Neural progenitor cell (in vitro differentiated cells): ENCODE measurements at places on chromosomes 11 and 22.

DNA sequence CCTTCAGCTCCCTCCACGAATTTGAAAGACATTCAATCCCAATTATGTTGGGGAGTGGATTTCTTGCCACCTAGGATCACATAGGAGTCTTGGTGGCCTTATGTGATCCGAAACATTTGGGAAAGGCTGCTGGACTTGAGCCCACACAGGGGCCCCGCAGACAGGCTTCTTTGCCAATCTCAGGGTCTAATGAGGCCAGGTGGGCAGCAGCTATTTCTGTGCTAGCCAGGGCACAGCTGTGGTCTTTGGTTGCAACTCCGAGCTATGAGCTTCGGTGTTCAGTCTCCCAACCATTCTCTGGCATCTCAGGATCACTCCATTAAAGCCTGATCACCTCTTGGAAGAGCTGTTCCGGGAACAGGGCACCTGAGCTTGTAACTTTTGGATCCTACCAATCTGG, 84.4 kb downstream of the TP53I11 start:
- peak overlapping the region; percentile 50 for H3K27ac ChIP-seq
- H3K27me3 ChIP-seq, result no peaks in the 10 kb centered on the region
- no peak for DNase-seq
- H3K4me1 ChIP-seq, result peaks cover 69% of the 10 kb centered on the region
- H3K36me3 ChIP-seq, result no peaks in the 10 kb centered on the region

GRCh38 chr11:11788063-11788710, 53.6 kb upstream of the USP47 start:
- no peaks in the 10 kb centered on the region for H3K36me3 ChIP-seq
- peaks cover 6% of the 10 kb centered on the region for H3K27me3 ChIP-seq
- no peak overlapping the region for H3K27ac ChIP-seq
- no peak for DNase-seq
- no peaks in the 10 kb centered on the region for H3K4me1 ChIP-seq

GRCh38 chr11:62428871-62429560, 10.2 kb downstream of the SCGB1A1 start:
- no peaks in the 10 kb centered on the region for H3K27me3 ChIP-seq
- H3K4me3 ChIP-seq, result no peak overlapping the region
- H3K36me3 ChIP-seq, result no peaks in the 10 kb centered on the region

DNA sequence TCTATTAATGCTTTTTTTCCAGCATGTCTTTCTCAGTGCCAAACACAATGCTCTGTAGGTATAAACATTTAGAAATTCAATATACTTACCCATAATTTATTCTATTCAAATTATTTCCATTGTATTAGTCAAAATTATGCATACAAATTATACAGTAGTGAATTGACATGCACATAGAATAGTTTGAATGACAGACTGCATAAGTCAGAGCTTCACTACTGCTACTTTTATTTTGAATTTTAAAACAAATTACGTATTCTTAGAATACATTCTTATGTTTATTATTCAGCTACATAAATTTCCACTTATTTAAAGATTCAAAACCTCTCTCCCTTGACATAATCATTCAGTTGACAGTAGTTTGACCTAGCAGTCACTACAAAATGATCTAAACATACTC, 808.0 kb upstream of the CCDC179 start:
- no peak overlapping the region for H3K27ac ChIP-seq
- DNase-seq, result no peak
- no peaks in the 10 kb centered on the region for H3K36me3 ChIP-seq
- H3K4me3 ChIP-seq, result no peak overlapping the region

- peaks cover 5% of the 10 kb centered on the region for H3K4me1 ChIP-seq
- no peak overlapping the region for H3K4me3 ChIP-seq
- H3K27ac ChIP-seq, result no peak overlapping the region
- DNase-seq, result no peak
- no peaks in the 10 kb centered on the region for H3K36me3 ChIP-seq
- no peaks in the 10 kb centered on the region for H3K27me3 ChIP-seq
These were observed 2.2 kb downstream of the SPCS2 start for GRCh38 chr11:74951226-74951625.

- no peak overlapping the region for H3K4me3 ChIP-seq
- DNase-seq, result peak; percentile 45
- no peaks in the 10 kb centered on the region for H3K4me1 ChIP-seq
- no peak overlapping the region for H3K27ac ChIP-seq
- H3K36me3 ChIP-seq, result no peaks in the 10 kb centered on the region
- H3K27me3 ChIP-seq, result no peaks in the 10 kb centered on the region
These were observed 492.9 kb upstream of the KIRREL3 start for GRCh38 chr11:127493330-127494022.

DNA sequence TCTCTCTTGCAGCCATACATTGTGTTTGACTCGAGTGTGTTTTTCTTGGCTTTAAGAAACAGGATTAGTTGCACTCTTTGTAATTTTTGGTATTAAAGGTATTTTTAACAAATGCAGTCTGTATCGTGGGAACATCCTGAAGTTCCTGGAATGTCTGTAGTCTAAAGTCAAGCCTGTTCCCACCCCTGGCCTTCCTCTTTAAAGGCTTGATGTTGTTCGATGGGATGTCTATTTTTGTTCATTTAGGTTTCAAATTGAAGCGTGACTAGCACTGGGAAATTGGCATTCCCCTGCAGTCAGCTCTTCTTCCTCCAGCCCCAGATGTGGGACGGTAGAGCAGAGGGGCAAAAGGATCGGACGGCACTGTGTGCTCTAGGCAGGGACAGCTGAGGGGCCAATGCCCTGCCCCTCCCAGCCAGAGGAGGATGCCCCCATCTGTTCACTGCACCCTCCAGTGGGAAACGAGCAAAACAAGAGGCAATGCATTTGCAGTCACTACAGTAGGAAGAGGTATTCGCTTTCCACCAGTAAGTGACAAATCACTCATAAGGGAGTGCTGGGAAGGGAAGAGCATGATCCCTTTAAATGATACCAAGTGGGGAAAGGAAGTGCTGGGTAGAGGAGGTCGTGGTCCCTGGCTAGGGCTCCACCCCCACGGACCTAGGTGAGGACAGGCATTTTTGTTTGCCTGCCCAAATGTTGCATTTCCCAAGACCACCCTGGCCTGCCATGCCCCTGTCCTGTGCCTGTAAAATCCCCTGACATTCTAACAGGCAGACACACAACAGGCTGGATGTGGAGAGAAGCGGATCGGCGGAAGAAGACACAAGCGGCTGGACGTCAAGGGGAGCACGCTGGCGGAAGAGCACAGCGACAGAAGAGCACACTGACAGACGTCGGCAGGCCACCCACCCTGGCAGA, 47.4 kb upstream of the SEPTIN5 start:
- DNase-seq, result no peak
- H3K27me3 ChIP-seq, result no peaks in the 10 kb centered on the region
- H3K4me3 ChIP-seq, result no peak overlapping the region
- peaks cover 8% of the 10 kb centered on the region for H3K4me1 ChIP-seq
- no peaks in the 10 kb centered on the region for H3K36me3 ChIP-seq

DNA sequence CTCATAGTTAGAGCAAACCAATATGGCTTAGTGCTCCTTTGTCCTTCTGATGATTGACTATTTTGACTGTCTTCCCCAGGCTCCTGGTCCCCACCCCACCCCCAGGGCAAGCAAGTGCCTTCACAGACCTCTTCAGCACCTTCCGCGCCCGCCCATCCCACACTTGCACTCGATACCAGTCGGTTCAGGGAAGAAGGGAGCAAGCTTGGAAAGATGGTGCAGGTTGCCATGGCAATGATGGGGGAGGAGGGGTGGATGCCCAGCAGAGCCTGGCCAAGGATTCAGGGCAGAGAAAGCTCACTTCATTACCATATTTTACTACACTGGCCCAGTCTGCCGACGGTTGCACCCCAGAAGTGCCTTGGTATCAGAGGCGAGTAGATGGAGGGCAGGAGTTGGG, 2.2 kb downstream of the TMEM132A start:
- DNase-seq, result no peak
- no peaks in the 10 kb centered on the region for H3K27me3 ChIP-seq
- H3K4me3 ChIP-seq, result no peak overlapping the region
- no peaks in the 10 kb centered on the region for H3K36me3 ChIP-seq
- H3K4me1 ChIP-seq, result peaks cover 6% of the 10 kb centered on the region

DNA sequence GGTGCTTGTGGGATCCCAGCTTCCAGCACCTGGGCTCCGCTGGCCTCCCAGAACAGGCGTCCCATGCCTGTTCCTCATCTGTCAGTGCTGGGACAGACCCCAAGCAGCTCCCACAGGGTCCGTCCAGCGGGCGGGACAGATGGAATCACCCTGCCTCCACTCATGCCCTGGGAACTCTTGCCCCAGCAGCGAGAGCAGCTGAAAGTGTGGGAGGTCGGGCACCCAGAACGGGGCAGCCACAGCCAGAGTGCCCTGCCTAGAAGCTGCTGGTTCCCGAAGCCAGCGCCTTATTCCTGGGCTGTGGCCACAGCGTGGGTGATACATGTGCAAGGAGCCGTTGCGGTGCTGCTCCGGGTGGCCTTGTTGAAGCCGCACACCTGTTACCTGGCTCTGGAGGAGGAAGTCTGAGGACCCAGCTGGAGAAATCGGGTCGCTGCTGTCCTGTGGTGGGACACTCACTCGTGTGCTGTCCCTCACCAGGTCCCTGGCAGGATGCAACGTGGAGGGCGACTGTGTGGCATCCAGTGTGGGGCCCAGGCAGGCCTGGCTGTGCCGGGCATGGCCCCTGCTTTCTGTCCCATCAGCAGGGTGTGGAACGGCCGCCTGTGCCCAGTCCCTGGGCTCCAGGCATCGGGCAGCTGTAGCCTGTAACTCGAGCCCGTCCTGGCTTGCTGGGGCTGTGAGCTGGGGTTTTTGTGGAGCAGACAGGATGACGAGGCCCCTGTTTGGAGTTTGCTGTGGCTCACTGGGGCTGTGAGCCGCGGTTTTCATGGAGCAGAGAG, 16.2 kb downstream of the GRAMD4 start:
- no peak overlapping the region for H3K4me3 ChIP-seq
- DNase-seq, result peak; percentile 50
- H3K36me3 ChIP-seq, result no peaks in the 10 kb centered on the region
- H3K4me1 ChIP-seq, result peaks cover 20% of the 10 kb centered on the region

DNA sequence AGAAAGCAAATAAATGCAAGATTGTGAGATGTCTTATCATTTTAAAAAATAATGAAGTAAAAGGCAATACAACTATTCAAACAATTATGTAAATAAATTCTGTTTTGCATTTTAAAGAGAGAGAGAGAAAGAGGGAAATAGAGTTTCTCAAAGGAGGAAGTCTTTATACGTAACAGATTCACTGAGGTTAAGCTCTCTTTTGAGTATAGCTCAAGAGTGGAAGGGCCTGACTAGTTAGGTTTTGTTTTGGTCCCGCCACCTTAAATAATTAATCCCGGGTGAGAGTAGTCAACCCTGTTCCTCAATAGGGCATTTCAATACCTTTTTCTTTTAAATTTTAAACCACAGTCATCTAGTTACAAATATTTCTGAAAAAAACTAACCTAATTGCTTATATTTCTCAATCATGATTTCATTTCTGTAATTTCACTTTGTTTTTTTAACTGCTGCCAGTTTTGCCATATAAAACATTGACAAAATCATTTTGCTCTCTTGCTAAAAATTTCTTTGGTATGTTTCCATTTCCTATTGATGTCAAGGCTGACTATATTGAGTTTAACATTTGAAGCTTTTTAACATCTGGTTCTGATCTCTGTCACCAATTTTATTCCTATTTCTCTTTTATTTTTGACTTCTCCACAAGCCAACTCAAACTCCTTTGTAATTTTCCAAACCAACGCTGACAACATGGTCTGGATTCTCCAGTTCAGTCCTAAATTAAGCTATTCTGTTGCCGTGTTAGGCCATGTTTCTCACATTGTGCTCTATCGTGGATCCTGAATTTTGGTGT, 10.3 kb downstream of the OR10D3 start:
- no peak overlapping the region for H3K4me3 ChIP-seq
- no peaks in the 10 kb centered on the region for H3K36me3 ChIP-seq
- peak; percentile 34 for DNase-seq
- peaks cover 47% of the 10 kb centered on the region for H3K4me1 ChIP-seq
- H3K27me3 ChIP-seq, result no peaks in the 10 kb centered on the region

GRCh38 chr11:10639350-10639749, 54.2 kb downstream of the IRAG1 start:
- DNase-seq, result no peak
- peaks cover 23% of the 10 kb centered on the region for H3K4me1 ChIP-seq
- H3K27ac ChIP-seq, result peak overlapping the region; percentile 56

GRCh38 chr11:18608376-18608775, 8.8 kb downstream of the MISFA start:
- no peak overlapping the region for H3K27ac ChIP-seq
- H3K4me1 ChIP-seq, result no peaks in the 10 kb centered on the region
- H3K36me3 ChIP-seq, result peaks cover 4% of the 10 kb centered on the region
- H3K4me3 ChIP-seq, result no peak overlapping the region

DNA sequence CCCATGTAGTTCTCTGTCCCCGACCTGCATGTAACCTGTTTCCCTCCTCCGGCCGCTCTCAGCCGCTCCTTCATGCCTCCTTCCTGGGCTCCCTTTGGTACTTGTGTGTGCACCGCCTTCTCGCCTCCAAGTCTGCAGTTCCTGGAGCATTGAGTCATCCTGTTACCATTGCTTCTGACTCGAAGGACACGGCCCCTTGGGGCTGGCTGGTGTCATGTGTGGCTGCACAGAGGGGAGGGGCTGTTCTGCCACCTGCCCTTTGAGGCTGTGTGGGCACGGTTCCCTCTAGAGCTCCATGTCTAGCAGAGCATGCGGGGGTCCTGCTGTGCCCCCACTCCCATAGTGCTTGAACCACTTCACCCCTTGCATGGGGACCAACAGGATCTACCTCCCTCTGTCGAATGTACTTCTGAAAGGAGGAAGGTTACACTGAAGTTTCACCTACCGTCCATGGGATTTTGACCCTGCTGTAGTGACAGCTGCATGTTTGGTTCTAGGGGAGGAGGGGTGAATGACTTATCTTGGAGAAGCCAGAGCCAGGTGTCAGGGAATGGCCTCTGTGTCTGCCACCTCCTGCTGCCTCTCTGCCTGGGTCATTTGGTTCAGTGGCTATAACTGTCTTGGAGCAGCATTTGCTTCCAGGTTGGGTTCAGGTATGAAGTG, 39.6 kb downstream of the BCR start:
- H3K4me1 ChIP-seq, result peaks cover 33% of the 10 kb centered on the region
- no peak overlapping the region for H3K4me3 ChIP-seq
- no peaks in the 10 kb centered on the region for H3K36me3 ChIP-seq
